Activated T-cell treated with anti-CD3 and anti-CD28 coated beads, Interleukin-2, amount 50 U/mL, for 72 hours (primary cell): ENCODE measurements at places on chromosomes 1 and 21. TPM values are rescaled to one million over a fixed set of nuclear protein-coding genes. Genes with fewer than 3 reads are reported as not detected.

The PRAMEF25 gene
- not detected for total RNA-seq

The PPFIA4 gene
- 5.4 TPM for total RNA-seq

DNA sequence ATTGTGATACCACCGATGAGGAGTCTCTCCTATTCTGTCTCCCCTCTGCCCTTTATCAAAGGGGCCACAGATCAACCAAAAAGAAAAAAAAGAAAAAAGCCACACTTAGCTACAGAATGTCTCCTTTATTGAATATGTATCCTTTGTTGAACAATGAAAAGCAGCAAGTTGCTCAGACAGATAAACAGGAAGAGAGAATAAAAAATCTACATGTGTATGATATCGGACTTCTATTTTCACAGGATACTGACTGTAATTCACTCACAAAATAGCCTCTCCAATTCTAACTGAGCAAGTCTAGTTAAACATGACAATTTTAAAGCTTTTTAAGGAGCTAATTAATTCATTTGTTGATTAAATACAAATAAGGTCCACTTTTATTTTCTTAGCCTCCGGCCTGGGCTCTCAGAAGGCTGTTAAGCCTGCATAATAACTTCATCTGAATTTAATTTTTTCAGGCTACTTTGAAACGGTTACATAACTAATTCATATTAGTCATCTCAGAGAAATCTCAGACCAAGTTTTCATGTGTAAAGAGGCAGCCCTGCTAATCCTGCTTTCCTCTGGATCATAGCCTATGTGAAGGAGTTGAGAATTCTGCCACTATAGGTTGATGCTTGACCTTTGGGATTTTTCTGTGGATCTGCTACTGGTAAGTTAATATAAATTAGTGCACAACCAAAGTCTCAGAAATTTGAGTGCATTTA is 304.1 kb upstream of the NR5A2 start:
- H3K36me3 ChIP-seq = no peaks in the 10 kb centered on the region
- H3K27me3 ChIP-seq = peaks cover 36% of the 10 kb centered on the region
- no peak overlapping the region for H3K4me3 ChIP-seq
- no peak for DNase-seq

- H3K27ac ChIP-seq = no peak overlapping the region
- H3K36me3 ChIP-seq = peaks cover 5% of the 10 kb centered on the region
- H3K27me3 ChIP-seq = no peaks in the 10 kb centered on the region
- no peak for DNase-seq
- peaks cover 7% of the 10 kb centered on the region for H3K4me1 ChIP-seq
- no peak overlapping the region for H3K4me3 ChIP-seq
These were observed 12.7 kb downstream of the CFAP298 start for GRCh38 chr21:32599526-32599925.

GRCh38 chr1:159869173-159869572 is 6.7 kb upstream of the VSIG8 start:
- H3K36me3 ChIP-seq = no peaks in the 10 kb centered on the region
- H3K27me3 ChIP-seq = peaks cover 11% of the 10 kb centered on the region
- no peak overlapping the region for H3K4me3 ChIP-seq
- peaks cover 7% of the 10 kb centered on the region for H3K4me1 ChIP-seq

DNA sequence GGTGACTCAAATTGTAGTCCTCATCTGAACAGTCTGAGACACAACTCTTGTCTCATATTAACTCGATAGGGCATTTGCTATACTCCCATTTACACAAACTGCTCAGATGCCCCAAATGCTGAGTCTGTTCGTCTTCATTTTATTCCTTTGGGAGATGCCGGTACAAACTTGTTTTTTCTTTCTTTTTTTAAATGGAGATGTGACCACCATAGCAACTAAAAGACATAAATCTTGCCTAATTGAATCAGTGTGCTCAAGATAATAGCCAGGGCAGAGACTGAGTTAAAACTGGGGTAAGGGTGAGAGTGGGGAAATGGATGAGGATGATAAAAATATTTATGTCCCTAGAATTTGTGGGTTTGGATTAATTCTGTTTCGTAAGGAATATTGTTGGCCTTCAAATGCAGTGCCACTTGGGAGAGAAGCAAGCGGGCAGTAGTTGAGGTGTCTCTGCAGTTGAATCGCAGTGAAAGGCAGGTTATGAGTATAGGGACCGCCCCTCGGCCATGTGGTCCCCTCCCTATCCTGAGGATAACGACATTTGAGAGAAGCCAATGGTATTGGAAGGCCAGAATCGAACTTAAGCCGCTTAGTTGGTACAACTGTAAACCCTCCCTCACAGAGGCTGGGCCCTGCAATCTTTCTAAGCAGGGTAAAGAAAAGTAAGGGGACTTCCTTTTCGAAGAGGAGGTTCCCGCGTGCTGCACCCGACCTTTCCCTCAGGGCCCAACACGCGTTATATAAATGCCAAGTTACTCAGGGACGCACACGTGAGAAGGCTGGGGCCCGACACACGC is 859 bp upstream of the LRRC8B start:
- no peaks in the 10 kb centered on the region for H3K27me3 ChIP-seq
- H3K27ac ChIP-seq = peak overlapping the region; percentile 89
- H3K36me3 ChIP-seq = peaks cover 22% of the 10 kb centered on the region
- no peak overlapping the region for H3K4me3 ChIP-seq
- peak; percentile 79 for DNase-seq
- H3K4me1 ChIP-seq = peaks cover 26% of the 10 kb centered on the region

The LCE2B gene
- total RNA-seq = not detected

DNA sequence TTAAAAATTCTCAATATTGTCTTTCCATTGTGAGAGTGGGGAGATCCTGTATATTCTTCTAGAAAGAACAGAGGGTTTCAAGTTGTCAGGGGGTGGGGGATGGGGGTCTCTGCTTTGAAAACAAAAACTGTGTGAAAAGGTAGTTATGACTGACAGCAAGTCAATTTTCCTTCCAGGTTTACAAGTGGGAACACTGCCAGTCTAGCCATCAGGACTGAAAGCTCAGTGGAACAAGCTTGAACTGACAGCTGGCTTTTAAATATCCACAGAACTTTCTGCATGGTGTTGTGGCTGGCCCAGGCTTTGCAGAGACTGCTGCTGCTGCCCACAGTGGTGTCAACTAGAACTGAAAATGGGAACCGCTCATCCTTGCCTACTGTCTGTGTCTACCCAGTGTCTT is 162.6 kb downstream of the TNR start:
- H3K4me1 ChIP-seq = no peaks in the 10 kb centered on the region
- no peaks in the 10 kb centered on the region for H3K36me3 ChIP-seq
- no peak overlapping the region for H3K4me3 ChIP-seq
- no peak for DNase-seq
- no peak overlapping the region for H3K27ac ChIP-seq

- H3K4me1 ChIP-seq = peaks cover 90% of the 10 kb centered on the region
- H3K27ac ChIP-seq = peak overlapping the region; percentile 82
- peak; percentile 55 for DNase-seq
- no peaks in the 10 kb centered on the region for H3K27me3 ChIP-seq
These were observed 166.2 kb downstream of the TOMM20 start for GRCh38 chr1:234962340-234962989.

DNA sequence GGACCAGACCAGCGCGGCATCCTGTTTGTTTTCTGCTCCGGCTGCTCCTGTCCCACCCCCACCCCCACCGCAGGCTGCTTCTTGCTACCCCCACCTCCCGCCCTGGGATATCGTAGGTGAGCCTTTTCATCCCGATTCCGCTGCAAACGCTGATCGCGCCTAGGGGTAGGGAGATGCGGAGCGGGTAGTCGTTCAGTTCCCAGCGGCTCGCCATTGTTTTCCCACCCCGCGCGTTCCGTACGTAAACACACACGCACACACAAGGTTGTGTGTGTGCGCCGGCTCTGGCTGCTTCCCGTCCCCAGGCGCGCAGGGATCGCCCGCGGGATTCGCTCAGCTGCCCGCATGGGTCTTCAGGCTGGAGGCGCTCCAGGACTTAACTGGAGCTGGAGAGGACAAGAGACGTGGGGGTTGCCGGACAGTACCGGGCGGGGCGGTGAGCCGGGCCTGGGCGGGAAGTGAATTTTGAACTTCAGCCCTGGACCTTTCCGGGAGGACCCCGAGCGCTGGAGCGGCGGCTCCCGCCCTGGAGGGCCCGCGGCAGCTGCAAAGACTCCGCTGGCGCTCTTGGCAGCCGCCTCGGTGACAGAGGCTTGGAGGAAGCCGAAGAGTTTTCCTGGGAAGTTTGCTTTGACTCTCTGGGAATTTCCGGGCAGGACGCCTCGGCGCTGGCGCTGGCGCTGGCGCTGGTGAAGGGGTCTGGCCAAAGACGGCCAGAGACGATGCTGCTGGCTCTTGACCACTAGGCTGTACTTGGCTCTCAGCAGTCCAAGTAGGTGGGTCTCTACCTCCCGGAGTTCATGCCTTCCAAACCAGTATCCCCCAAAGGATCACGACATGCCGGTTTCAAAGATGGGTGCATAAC is 1.6 kb downstream of the SOX13 start:
- no peaks in the 10 kb centered on the region for H3K36me3 ChIP-seq
- H3K4me1 ChIP-seq = peaks cover 12% of the 10 kb centered on the region
- no peak for DNase-seq
- peaks cover 63% of the 10 kb centered on the region for H3K27me3 ChIP-seq
- H3K4me3 ChIP-seq = peak overlapping the region; percentile 88

The OR2T11 gene
- total RNA-seq = not detected

DNA sequence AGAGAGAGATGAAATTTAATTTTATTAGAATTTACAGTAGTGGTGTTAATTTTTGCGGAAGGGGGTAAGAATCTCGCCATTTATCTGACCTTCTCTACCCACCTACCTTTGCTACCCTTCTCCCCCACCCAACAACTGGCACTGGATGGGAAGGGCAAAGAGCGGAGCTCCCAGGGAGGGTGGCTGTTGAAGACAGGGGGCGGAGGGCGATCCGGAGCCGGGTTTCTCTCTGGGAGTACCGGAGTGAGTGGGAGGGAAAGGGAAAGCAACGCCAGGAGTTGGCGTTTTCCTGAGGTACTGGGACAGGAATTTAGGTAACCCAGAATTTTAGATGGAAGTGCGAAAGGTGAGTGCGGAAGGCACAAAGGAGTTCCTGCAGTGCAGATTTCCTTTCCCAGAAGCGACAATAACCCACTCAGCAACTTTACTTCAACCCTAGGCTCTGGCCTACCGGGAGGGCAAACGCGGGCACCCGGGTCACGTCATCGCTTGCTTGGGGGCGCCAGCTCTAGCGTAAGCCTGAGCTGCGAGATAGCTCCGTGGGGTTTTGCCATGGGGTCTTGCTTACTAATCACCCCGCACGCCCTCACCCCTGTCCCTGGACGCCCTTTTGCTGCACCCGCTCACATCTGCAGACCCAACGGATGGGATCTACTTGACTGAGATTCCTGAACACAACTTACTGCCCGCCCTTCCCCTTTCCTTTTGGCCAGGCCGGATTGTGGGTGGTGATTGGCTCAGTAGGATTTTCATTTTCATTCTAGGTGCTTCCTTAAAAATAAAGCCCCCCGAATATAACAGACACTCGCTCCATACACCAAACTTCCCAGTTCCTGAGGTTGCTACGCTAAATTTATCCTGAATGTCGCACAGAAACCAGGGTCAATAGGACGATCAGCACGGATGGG is 413.0 kb upstream of the ESRRG start:
- H3K27me3 ChIP-seq = peaks cover 82% of the 10 kb centered on the region
- H3K36me3 ChIP-seq = peaks cover 5% of the 10 kb centered on the region
- H3K4me1 ChIP-seq = peaks cover 13% of the 10 kb centered on the region
- no peak overlapping the region for H3K27ac ChIP-seq
- no peak overlapping the region for H3K4me3 ChIP-seq
- no peak for DNase-seq

- H3K36me3 ChIP-seq = no peaks in the 10 kb centered on the region
- DNase-seq = no peak
- no peak overlapping the region for H3K27ac ChIP-seq
- no peaks in the 10 kb centered on the region for H3K4me1 ChIP-seq
- H3K4me3 ChIP-seq = no peak overlapping the region
These were observed 178.2 kb downstream of the ADGRL2 start for GRCh38 chr1:81978945-81979344.

The E2F2 gene
- 24.7 TPM for total RNA-seq

The FCGR3A gene
- total RNA-seq = 0.38 TPM

- no peaks in the 10 kb centered on the region for H3K36me3 ChIP-seq
- H3K27me3 ChIP-seq = no peaks in the 10 kb centered on the region
- no peaks in the 10 kb centered on the region for H3K4me1 ChIP-seq
- no peak overlapping the region for H3K27ac ChIP-seq
- no peak for DNase-seq
These were observed 2212.8 kb downstream of the MRPL39 start for GRCh38 chr21:23394458-23394857.

The CAMSAP2 gene
- 1.3 TPM for total RNA-seq

The CCDC30 gene
- 2.7 TPM for total RNA-seq

DNA sequence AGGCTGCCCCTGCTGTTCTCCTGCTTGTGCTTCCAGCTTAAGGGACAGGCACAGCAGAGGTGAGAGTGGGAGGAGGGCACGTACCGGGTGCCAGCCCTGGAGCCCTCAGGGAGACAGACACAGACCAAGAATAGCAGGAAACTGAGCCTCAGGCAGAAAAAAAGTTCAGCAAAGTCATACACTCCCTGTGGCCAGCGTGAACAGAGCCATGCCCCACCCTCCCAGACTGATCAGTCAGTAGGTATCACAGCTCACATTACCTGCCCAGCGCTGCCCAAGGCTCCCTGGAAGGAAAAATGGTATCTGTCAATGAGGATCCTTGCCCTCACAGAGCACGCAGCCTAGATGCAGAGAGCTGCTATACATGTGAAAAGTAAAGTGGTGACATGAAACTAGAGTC is 1.3 kb downstream of the UBL4B start:
- no peaks in the 10 kb centered on the region for H3K36me3 ChIP-seq
- H3K4me1 ChIP-seq = peaks cover 6% of the 10 kb centered on the region
- H3K4me3 ChIP-seq = no peak overlapping the region
- DNase-seq = no peak
- H3K27me3 ChIP-seq = peaks cover 47% of the 10 kb centered on the region

The TAS1R3 gene
- 0.95 TPM for total RNA-seq

DNA sequence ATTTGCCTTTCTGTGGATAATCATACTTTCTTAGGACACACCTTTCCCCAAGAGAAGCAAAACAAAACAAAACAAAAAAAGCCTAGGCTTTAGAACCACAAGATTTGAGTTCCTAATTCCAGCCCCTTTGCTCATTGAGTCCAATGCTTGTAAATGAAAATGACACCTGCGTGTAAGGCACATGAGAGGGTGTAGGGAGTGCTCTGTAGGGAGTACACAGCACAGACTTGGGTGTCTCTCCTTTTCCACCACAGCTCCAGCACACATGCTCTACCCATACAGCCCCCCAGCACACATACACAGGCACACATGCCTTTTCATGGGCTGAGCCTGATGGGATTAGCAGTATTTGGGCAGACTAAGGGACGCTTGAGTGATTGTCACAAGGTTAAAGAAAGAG is 9.2 kb upstream of the NGF start:
- H3K4me3 ChIP-seq = no peak overlapping the region
- no peaks in the 10 kb centered on the region for H3K36me3 ChIP-seq
- H3K27ac ChIP-seq = no peak overlapping the region
- H3K4me1 ChIP-seq = no peaks in the 10 kb centered on the region
- H3K27me3 ChIP-seq = peaks cover 19% of the 10 kb centered on the region

The PROX1 gene
- not detected for total RNA-seq
